PC-3 (cell line): ENCODE measurements at places on chromosomes 1 and 21. TPM values are rescaled to one million over a fixed set of nuclear protein-coding genes. Genes with fewer than 3 reads are reported as not detected.

DNA sequence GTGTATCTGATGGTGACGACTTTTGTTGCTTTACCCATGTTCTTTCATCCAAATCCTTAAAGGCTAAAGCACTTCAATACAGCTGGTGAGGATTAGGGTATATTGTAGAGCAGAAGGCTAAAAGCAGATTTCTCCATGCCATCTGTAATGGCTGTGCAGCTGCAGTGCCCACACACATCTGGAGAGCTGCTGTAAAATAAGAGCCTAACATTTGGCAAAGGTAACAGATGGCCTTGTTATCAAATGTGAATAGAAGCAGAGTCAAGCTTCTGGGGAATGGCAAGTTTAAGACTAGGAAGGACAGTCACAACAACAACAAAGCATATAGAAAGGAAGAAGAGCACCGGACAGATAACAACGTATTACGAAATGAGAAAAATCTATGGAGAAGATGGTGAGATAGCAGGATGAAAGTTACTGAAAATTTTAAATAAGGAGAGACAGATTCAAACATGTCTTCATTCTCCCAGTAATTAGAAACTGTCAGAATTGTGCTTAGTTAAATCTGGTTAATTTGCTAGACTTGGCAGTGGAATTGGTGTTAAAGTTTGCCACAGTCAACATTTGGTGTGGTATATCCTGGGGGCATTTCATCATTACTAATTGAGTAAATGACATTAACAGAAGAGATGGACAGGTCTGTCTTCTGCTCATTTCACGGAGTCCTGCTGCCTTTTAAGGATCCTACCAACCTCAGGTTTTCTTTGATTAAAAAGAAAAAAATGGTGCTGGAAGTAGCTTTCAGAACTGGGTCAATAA lies 1093.2 kb downstream of the ADGRL2 start:
- no peak for DNase-seq

DNA sequence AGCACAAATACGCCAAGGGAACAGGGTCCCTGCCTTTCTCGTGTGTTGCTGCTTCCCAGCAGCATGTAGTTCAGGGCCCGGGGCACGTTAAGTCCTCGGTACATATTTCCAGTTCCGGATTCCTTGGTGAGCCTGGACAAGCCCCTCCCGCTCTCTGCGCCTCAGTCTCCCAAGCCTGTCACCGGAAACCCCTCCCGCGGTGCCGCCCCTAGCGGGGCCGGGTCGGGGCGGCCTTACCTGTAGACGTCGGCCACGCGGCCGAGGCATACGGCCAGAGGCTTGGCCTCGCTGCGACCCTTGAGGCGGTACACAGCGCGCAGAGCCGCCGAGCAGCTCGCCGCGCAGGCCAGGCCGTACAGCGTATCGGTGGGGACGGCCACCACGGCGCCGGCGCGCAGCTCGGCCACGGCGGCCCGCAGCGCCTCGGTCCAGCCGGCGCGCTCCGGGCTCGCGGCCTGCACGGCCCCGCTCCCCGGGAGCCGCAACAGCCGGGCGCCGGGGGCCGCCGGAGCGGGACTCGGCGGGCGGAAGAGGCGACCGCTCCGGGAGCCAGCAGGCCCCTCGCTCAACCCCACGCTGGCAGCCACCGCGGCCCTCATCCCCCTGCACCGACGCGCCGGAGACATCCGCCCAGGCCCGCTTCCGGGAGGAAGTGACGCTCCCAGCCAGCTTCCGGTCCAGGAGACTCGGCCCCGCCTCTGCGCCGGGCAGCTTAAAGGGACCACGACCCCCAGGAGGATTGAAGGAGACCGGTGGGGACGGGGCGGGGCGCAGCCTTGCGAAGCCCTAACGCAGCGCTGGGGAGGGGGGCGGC lies at the start of the genes C1orf122 and YRDC:
Gene C1orf122 (plus strand): TSS at position 236 of the 814 bp plus-strand sequence. CDS start 615 bp downstream, outside the sequence.
Gene YRDC (minus strand): TSS at position 654 of the 814 bp plus-strand sequence. CDS start 28 bp downstream, at position 626.
- peak; percentile 92 for DNase-seq

DNA sequence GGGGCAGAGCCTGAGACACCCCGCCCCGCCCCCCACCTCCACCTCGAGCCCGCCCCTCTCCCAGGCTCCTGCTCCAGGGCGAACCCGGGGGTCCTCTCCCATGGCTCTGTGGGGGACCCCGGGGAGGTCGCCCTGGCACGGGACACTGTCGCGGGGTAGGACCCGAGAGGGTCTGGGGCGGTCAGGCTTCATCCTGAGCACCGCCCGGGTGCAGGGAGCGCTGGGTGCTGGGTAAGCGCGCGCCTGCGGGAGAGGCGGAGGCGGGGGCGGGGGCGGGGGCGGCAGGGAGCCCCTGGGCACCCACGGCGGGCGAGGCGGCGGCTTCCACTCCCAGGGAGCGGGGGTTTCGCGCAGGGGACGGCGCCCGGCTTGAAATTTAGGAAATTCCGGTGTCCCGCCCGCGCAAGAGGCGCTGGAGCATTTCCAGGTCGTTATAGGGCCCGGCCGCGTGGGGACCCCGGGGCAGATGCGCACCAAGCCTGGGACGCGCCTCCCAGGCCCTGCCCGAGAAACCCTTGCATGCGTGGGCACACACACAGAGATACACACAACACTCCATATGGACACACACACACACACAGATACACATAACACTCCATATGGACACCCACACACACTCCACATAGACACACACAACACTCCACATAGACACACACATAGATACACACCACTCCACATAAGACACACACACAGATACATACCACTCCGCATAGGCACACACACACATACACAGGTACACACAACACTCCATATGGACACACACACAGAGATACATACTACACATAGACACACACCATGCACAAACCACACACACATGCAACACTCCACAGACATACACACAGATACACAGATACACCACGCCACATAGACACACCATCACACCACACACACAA lies 48.7 kb upstream of the SLC19A1 start:
- DNase-seq = peak; percentile 19

- no peak for DNase-seq
Observed at GRCh38 chr1:184739070-184739469, 15.6 kb downstream of the EDEM3 start.

DNA sequence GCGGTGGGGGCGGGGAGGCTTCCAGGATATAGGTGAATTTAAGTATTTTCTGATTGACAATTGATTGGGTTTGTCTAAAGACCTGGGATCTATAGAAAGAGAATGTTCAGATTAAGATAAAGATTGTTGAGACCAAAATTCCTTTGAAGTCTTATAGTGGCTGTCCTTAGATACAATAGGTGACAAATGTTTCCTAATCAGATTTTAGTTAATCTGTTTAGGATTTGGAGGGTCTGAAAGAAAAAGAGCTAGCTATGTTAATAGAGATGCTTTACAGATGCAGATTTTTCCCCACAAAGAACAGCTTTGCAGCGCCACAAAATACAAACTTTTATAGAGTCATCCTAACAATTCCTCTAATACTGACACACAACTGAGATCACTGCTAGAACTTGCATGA lies 14.6 kb upstream of the EPRS1 start:
- DNase-seq = no peak

DNA sequence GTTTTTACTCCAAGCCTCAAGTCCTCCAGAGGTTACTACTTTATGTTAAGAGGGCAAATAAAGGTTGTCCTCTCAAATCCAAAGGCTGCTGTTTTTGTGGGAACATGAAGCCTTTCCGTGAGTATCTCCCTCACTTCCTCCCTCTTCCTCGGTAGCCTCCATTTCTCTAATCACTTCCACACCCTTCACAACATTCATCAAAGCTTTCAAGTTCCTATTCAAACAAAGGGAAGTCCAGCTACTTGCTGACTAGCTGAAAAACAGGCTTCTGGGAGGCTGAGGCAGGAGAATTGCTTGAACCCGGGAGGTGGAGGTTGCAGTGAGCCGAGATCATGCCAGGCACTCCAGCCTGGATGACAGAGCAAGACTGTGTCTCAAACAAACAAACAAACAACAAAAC lies 6.6 kb upstream of the CD48 start:
- no peak for DNase-seq

GRCh38 chr1:167546935-167547334 lies 6.6 kb downstream of the CREG1 start:
- DNase-seq = no peak

DNA sequence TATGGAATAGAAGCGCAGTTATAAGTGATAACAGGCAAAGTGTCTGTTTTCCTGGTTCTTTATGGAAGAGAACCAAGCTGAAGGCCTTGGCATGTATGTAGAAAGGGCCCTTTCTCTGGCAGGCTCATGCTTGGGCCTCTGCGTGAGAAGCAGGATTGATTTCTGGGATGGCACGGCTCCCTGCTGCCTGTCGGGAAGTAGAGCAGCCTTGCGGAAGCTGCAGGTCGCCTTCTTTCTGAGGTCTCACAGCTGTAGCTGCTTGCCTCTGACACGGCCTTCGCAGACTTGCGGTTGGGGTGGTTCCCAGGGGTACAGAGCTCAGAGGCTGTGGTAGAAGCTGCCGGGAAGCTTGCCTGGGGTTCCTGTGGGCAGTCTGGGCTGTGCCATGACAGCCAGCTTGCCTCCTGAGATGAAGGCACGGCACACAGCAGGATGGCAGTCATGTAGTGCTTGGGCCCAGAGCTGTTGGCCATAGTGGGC lies 39.4 kb downstream of the TRAPPC10 start:
- no peak for DNase-seq

DNA sequence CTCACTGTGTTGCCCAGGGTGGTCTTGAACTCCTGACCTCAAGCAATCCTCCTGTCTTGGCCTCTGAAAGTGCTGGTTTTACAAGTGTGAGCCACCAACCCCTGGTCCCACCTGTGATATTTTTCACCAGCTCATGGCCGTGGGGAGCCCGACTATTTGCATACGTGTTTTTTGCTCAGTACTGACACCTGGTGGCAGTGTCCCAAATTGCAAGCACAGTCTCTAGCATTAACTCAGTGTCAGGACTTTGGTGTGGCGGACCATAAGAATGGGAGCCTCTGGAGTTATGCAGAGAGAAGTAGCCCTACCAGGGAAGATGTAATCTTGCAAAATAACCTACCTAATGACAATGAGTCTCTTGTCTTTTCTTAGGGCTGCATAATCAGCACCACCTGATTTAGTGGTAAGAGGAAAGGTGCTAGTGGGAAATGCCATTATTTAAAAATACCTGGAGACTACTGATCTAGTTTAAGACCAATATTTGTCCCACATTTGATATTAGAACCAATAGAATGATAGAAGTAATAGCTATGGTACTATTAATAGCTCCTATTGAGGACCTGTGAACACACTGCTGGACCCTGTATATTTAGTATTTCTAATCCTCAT lies 305.4 kb downstream of the DISC1 start:
- DNase-seq = peak; percentile 67

- no peak for DNase-seq
Observed at GRCh38 chr21:45430521-45431501, 25.8 kb downstream of the COL18A1 start.

- no peak for DNase-seq
Observed at GRCh38 chr1:22056936-22057335, 4.4 kb downstream of the CDC42 start.

GRCh38 chr1:182580736-182581135 lies 8.3 kb downstream of the RNASEL start:
- no peak for DNase-seq

DNA sequence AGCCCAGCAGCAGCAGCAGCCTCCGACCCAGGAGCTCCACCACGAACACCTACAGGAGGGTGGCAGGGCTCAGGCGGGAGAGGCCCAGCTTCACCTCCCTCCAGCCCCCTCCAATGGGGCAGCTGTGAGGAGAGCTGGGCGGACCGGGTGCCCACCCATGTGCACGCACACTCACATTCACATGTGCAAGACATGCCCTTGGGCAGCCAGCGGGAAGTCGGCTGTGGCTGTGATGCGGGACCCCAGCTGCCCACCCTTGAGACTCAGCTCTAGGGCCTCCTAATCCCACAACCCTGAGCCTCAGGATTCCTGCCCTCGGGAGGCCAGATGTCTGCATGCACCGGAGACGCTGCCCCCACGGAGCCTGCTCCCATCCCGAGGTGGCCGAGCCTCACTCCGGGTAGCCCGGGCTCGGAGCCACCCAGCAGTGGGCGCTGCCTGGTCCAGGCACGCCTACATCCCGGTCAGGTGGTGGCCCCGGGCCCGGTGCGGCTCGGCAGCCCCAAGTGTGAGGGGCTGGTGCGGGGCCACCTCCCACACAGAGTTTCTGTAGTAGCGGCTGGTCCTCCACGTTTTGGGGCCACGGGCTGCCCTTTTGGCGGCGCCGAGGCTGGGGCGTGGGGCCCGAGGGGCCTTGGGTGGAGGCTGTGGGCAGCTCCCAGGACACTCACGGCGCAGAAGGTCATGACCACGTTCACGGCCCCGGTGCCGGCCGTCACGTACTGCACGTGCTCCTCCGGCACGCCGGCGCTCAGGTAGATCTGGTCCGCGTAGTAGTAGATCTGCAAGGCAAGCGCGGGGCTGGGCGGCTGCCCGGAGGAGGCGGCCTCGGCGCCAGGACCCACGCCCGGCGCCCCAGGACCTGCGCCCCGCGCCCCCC lies 12.9 kb upstream of the SLC2A7 start:
- no peak for DNase-seq

DNA sequence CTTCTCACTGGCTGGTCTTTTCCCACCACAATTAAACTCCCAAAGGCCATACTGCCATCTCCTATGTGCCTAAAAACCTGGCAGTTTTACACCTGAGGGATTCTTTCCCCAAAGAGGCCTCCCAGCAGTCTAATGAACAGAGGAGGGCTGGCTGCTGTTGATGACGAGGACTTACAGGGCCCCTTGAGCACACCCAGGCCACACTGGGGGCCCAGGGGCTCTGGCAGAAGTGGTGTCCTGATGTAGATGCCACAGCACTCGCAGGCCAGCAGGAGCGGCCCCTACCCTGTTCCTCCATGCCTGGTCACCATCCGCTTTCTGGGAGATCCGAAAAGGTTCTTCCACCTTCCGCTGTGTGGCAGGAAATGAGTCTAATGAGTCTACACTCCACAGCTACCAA lies 24.2 kb downstream of the POFUT2 start:
- no peak for DNase-seq

GRCh38 chr1:210830034-210831028 lies 303.6 kb downstream of the KCNH1 start:
- DNase-seq = no peak

- DNase-seq = no peak
Observed at GRCh38 chr21:32712043-32712442, 15.8 kb downstream of the SYNJ1 start.

DNA sequence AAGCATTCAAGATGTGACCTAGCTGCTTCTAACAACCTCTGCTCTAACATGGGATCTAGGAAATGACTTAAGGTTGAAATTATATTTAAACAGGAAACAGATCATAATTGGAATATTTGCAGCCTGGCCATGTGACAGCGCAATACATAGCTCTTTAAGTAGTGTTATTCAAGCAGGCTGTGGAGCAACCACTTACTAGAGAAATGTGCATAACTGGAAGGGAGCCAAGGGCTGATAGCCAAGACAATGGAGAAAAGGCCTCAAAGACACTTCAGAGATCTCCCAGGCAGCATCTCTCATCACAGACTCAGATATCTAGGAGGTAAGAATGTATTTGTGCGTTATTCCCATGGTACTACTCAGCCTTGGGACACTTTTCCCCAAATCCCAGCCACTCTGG lies 823.0 kb upstream of the PRMT6 start:
- DNase-seq = no peak

C1orf87 gene
- not detected in 2 replicates for total RNA-seq

ORC1 gene
- total RNA-seq = 23.7 and 28.9 TPM in 2 replicates

MYOG gene
- not detected in 2 replicates for total RNA-seq

WDR64 gene
- not detected in 2 replicates for total RNA-seq

SNIP1 gene
- total RNA-seq = 23.1 and 36.0 TPM in 2 replicates

PFKFB2 gene
- 37.5 and 48.6 TPM in 2 replicates for total RNA-seq

TNFSF4 gene
- 0.17 and 0.18 TPM in 2 replicates for total RNA-seq

ACKR1 gene
- not detected in 2 replicates for total RNA-seq
